ENCODE measurements at places on chromosomes 3 and 15. TPM values are rescaled to one million over a fixed set of nuclear protein-coding genes. Genes with fewer than 3 reads are reported as not detected.

The CTDSPL gene
- 6.6 TPM for total RNA-seq

DNA sequence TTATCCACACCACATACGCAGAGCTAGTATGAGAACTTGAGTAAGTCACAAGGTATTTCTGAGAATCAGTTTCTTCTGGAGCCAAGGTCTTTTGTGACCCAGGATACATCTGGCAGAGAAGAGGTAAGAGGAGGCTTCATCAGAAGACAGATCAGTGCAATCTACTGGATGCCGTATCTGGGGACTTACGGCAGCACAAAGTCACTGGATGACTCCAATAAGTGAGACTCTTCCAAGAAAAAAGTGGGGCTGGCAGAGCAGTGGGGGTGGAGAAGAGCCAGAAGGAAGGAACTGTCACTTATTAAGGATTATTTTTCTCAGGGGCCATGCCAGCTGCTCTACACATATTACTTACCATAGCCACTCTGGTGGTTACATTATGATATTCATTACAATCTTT, 31.6 kb upstream of the UBXN7 start:
- no peak for DNase-seq

- no peak for DNase-seq
Measured at GRCh38 chr15:90650956-90651689, 66.0 kb upstream of the BLM start.

- no peak for DNase-seq
Measured at GRCh38 chr3:142929890-142930289, 33.6 kb downstream of the PAQR9 start.

DNA sequence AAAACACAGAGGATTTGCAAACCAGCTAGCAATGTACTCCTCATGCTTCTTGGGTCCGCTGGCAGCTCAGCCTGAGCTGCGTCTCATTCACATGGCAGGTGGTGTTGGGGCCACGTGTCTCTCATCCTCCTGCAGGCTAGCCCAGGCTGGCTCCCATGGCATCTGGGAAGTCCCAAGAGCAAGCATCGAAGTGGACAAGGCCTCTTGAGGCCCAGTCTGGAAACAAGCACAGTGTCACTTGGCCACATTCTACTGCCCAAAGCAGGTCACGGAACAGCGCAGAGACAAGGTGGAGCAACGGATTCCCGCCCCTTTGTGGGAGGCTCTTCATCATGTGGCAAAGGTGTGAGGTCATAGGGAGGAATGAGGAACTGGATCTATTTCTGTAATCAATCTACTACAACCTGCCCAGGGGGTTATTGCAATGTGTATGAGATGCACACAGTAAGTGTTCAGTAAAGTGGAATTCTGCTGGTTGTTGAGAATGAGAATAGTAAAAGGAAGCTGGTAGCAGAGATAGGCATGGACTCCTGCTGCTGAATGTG, 128.3 kb downstream of the TPRA1 start:
- no peak for DNase-seq

- no peak for DNase-seq
Measured at GRCh38 chr3:187025254-187025655, 94.9 kb downstream of the ST6GAL1 start.

DNA sequence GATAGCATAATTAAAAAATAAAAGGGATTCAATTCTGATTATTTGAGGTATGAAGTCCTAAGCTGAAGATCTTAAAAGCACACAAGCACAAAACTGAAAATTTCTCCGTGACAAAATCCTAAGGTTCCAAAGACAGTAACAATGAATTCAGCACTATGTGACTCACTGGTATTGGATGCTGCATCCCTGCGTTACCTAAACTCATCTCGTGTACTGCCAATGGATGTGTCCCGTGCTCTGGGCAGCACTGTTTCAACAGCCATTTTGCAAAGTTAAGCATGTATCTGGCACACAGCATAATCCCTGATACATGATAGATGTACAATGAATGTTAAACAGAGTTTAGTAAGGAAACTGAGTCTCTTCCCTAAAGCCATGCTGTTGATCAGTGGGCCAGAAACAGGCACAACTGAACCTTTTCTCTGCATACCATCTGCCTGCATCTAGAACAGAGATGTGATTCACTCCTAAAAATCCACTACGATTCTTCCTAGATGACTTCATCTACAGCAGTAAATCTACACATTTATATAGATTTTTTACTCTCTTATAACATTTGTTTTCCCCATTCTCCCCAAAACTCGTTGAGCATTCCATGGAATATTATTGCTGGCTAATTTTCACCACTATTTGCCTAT, 14.3 kb downstream of the SUCLG2 start:
- no peak for DNase-seq

GRCh38 chr15:67103432-67103831, 38.0 kb downstream of the SMAD3 start:
- DNase-seq: no peak

Measured in glutamatergic neuron (in vitro differentiated cells).